ENCODE measurements at places on chromosomes 12 and 14.

- no peak for DNase-seq
Measured at GRCh38 chr14:91998667-91999570, 40.9 kb downstream of the TRIP11 start.

DNA sequence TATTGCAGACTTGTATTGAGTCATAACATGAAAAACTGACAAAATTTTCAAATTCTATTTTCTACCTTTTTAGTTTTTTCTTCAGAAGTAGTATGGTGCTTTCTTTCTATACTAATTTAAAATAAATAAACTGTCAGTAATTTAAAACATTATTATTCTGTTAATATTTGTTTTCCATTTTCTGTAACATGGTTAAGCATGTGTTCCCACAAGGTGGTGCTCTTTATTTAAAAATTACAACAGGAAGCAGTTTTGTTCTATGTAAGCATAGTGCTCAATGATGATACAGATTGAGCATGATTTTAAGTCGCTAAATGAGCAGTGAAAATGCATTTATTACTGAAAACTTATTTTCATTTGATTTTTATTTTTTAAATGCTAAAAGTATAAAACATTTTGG, 114.6 kb downstream of the PPFIA2 start:
- DNase-seq: no peak

DNA sequence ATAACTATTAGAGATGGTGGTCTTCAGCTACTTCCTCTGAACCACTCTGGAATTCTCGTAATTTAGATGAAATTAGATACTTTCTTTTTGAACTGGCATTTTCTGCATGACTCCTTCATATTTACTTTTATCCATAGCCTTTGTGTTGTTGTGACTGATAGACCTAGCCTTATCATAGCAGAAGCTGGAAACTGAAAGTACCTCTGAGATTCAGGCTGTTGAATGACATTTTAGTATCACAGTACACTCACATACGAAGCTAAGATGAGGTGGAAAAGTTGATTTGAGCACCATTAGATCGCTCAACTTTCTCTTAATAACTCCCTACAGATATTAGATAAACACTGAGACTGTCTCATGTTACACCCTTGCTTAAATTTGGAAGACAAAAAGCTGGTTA, 525.1 kb upstream of the FBXO33 start:
- DNase-seq: no peak

GRCh38 chr14:69312608-69313007, 52.6 kb downstream of the GALNT16 start:
- no peak for DNase-seq

DNA sequence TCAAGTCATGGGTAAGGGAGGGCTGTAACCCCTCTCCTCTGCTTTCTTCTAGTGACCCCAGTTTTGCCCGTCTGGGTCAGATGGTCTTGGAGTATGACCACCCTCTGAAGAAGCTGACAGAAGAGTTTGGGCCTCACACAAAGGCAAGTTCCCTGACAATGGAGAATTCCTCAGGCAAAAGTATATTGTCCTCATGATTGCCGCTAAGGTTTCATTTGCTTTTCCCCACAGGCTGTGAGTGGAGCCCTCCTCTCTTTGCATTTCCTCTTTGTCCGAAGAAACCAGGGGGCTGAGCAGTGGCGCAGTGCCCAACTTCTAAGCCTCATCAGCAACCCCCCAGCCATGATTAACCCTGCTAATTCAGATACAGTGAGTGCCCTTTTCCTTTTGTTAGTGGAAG, 12.1 kb downstream of the NCKAP1L start:
- DNase-seq: no peak

DNA sequence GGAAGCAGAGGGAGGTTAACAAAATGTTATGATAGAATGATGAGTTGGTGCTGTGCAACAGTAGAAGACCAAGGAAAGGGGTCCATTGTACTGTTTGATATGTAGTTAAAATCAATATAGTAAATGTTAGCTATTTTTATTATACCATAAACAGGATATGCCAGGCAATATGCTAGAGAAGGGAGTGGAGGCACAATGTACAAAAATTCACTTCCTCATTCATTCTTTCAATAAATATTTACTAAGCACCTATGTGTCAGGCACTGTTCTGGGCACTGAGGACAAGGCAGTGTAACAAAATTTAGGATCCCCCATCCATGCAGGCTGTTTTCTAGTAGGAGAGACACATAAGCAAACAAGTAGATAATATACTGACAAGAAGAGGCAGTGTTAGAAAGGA, 25.0 kb downstream of the FGD6 start:
- DNase-seq: no peak

- DNase-seq: no peak
Measured at GRCh38 chr12:857611-858010, 91.9 kb downstream of the RAD52 start.
